ENCODE measurements at places on chromosomes 2 and 18.

DNA sequence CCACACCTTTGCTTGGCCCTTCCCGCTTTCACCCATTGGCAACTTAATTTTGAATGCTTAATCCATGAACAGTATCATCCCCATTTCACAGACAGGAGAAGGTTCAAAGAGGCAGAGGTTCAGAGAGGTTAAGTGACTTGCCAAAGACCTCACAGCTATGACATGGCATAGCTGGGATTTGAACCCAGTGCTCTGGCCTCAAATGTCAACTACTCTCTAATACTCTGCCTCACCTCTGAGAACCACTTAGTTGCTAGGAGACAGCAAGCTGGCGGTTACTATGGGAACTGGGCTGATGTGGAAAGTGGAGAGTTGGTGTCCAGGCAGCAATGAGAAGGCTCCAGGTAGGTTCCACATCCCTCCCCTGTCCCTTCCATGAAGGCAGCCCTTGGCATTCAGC lies 15.8 kb upstream of the PRSS56 start:
- no peak for DNase-seq

- DNase-seq, result no peak
Measured at GRCh38 chr2:120195553-120195952, 27.6 kb downstream of the TMEM185B start.

- DNase-seq, result no peak
Measured at GRCh38 chr2:170271340-170271739, 93.4 kb downstream of the MYO3B start.

- no peak for DNase-seq
Measured at GRCh38 chr2:48132271-48132625, 225.9 kb upstream of the FBXO11 start.

GRCh38 chr2:161119483-161119882 lies 40.7 kb upstream of the TANK start:
- DNase-seq, result no peak

DNA sequence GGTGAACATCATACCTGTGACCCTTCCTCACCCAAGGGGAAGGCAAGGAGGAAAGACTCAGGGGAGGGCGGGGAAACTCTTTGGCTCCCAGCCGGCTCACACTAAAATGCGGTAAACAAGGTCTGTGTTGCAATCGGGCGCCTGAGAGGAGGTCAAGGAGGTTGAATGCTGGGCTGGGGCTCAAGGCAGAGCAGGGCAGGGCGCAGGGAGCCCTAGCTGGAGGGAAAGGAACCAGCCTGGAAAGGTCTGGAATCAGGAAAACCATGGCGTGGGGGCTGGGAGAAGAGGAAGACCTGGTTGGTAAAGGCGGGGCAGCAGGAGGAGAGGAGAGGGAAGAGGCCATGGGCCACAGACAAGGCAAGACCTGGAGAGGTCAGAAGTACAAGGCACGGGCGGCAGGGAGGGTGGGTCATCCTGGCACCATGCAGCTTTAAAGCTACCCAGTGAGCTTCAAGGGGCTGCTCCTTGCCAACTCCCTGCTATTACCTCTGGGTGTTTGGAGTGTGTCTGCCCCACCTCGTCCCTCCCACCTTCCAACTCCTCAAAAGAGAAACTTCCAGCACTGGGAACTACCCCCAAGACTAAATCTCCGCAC lies 4.8 kb upstream of the TMEM37 start:
- no peak for DNase-seq

DNA sequence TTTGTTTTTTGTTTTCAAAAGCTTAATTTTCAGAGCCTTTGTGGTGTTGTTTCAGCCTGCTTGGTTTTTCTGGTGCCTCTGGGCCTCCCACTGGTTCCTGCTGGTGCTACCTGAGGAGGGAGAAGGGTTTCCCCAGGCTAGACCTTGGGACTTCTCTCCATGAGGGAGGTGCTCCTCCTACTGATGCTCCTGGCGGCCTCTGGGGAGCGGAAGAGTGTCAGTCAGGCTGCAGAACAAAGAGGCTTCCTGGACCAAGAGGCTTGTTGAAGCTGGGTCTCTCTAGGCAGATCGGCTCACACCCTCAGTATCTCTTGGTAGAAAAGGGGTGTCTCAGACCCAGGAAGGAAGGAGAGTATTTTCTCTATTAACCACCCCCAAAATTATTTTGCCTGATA lies 32.2 kb downstream of the RFX8 start:
- no peak for DNase-seq

- no peak for DNase-seq
Measured at GRCh38 chr2:238846628-238847418, 1.1 kb upstream of the TWIST2 start.

DNA sequence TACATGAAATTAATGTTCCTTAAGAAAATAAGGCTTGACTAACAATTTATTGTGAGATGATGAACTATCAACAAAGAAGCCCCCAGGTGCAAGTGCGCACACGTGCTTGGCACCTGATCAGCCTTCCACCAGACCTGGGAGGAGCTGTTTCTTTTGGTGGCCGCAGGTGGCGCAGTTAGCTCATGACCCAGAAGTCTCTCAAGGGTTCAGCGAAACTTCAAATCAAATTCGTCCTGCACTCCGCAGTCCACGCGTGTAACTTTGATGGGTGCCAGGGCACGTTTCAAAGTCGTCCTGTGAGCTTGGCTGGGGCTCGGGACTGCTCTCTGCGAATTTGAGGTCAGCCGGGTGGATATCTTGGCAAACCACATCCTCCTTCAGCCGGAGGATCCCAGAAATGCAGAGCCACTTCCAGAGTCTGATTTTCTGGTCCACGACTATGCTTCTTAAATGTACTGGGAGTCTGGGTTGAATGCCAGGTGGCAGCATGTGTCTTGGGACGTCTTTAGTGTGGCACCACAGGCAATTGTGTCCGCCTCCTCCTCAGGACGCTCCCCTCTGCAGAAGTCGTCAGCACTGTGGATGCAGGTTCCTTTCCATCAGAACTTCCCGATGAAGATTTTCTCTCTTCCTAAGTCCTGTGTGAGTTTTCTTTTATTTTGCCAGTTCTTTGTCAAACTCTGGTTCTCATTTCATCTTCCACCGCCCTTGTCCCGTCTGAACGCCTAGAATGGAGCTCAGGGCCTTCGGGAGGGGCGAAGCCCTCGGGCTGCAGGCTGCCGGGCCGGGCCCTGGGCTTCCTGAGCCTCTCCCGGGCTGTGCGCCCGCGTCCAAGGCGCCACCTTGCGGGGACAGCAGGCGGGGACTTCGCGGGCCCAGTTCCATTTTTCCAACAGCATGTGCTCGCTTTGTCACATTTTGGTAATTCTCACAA lies 61.3 kb upstream of the RAPGEF4 start:
- no peak for DNase-seq

GRCh38 chr2:240795916-240796510 lies 24.0 kb downstream of the KIF1A start:
- DNase-seq, result no peak

DNA sequence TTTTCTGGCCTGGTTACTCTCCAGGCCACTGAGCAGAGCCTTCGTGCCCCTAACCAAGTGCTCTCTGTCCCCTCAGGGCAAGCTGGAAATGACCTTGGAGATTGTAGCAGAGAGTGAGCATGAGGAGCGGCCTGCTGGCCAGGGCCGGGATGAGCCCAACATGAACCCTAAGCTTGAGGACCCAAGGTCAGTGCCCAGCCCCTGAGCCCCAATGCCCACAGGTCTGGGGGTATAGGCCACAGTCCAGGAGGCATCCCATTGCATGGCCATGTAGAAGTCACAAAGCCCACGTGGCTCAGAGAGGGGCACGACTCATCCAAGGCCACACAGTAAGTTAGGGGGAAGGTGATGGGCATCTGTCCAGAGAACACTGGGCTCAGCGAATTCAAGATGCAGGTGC lies 227.6 kb downstream of the DYSF start:
- no peak for DNase-seq

DNA sequence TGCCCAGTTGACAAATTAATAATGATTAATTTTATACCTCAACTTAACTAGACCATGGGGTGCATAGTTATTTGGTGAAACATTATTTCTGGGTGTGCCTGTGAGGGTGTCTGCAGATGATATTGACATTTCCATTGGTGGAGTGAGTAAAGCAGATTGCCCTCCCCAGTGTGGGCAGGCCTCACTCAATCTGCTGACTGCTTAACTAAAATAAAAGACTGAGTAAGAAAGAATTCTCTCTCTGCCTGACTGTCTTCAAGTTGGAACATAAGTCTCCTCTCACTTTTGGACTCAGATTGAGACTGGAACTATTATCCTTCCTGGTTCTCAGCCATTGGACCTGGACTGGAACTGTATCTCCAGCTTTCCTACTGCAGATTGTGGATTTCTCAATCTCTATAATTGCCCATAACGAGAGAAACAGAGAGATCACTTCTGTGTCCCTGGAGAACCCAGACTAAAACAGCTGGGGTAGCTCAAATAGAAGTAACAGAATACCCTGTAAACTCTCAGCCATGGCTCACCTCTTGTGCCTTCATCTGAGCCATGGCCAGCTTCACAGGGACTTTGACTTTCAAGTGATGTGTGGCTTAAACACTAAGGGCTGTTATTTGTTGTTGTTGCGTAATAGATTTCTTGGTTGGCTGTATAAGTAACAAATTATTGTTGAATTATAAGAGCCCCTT lies 575.3 kb upstream of the RAB6C start:
- DNase-seq, result no peak

- DNase-seq, result no peak
Measured at GRCh38 chr2:195352581-195352980, 304.4 kb upstream of the SLC39A10 start.

GRCh38 chr2:61425605-61426155 lies 45.2 kb downstream of the USP34 start:
- DNase-seq, result no peak

GRCh38 chr2:69740502-69740951 lies 1.4 kb upstream of the ANXA4 start:
- DNase-seq, result no peak

GRCh38 chr2:60746318-60746717 lies 9.8 kb upstream of the PAPOLG start:
- no peak for DNase-seq

- no peak for DNase-seq
Measured at GRCh38 chr2:145065342-145065741, 545.4 kb upstream of the ZEB2 start.

DNA sequence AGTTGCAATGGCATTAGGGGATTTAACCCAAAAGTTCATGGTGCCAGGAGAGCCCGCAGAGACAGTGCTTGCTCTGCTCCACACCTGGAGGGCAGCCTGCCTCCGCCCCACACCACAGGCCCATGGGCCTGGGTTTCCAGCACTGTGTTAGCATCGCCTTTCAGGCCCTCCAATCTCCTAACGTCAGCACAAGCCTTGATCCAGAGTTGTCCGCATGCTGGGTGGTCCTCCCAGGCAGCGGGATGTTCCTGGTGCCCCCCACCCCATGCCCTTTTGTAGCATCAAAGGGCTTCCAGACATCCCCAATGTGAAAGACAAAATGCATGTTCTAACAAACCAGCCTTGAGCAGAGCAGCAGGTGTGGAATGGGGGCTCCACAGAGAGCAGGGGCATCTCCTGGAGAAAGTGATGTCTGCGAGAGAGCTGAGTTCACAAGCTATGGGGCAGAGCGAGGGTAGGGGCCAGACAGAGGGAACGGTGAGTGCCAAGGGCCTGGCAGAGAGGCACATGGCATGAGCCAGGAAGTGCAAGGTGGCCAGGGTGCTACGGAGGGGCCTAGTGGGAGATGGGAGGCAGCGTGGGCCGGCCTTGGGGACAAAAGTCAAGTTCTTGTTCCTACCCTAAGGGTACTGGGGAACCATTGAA lies 119.2 kb downstream of the CYP26B1 start:
- DNase-seq, result no peak

- DNase-seq, result no peak
Measured at GRCh38 chr18:9055626-9056025, 46.9 kb upstream of the NDUFV2 start.

- DNase-seq, result no peak
Measured at GRCh38 chr2:46252891-46253659, 44.1 kb upstream of the EPAS1 start.

DNA sequence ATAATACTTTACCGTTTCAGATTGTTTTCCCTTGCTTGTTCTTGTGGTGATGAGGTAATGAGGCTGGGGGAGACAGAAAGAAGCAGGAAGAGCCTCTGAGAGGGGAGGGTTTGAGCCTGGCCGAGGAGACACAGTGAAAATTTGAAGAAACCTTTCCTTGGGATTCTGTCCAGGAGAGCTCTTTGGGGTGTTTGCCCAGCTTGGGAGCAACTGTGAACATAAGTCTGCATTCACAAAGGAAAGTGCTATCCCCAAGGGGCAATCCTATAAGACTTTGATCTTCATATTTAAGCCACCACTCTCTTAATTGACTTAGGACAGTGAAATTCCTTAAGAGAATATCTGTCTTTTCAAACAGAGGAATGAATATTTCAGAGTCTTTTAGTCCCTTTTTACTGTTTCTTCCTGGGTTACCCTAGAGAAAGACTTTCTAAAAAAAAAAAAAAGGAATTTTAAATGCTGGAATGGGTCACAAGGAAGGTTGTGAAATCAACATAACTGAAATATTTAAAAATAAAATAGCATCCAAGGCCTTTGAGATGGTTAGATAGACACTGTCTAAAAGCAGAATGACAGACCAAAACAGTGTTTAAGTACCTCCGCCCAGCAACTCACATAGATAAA lies 52.5 kb upstream of the STAM2 start:
- DNase-seq, result no peak

DNA sequence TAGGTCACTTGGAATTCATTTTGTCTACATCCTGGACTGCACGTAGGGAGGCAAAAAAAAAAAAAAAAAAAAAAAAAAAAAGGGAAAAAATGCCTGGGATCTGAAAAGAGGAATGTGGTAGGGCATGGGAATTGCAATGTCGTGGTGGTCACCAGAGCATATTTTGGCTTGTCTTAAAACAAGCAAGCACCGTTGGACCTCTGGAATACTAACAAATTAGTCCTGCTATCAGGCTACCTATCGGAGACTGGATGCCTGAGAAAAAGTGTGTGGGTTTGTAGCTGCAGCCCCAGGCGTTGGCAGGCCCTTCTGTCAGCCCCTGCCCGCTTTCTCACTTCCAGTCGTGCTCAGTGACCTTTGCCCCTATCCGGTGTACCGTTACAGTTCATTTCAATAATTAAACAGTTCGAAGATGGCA lies 588.5 kb upstream of the ZEB2 start:
- no peak for DNase-seq

- no peak for DNase-seq
Measured at GRCh38 chr2:30225131-30225762, 6.1 kb upstream of the LBH start.

DNA sequence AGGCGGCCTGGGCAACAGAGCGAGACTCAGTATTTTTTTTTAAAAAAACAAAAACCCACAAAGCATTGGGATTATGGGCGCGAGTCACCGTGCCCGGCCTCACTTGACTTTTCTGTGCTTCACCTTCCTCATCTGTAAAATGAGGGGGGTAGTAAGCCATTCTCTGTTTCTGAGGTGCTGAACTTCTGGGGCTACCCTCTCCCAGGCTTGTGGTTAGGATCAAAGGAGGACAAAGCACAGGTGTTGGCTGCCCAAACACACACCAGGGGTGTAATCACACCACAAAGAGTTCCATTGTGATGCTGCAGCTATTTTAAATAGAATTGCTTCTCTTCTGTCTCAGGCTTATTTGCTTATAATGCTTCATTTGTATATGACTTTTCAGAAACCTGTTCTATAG lies 35.8 kb upstream of the INHBB start:
- no peak for DNase-seq
